ENCODE measurements at places on chromosomes 4 and X. TPM values are rescaled to one million over a fixed set of nuclear protein-coding genes. Genes with fewer than 3 reads are reported as not detected.
A peak's percentile ranks its signal among the peaks of the same experiment; 100 is the strongest.

DNA sequence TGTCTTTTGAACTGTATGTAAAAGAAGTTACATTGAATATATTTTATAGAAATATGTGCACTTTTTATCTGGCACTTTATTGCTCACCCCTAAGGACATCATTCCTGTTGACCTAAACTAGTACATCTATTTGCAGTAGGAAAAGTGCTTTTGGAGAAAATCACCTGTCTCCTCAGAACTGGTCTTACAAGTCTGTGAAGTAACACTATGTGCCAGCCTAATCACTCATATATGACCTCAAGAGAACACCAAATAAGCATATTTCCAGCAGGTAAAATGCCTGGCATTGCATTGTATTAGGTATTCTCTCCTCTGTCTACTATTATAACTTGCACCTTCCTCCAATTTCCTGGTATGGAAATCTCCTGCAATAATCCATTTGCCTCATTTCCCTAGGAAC is 4.0 kb upstream of the GASK1B start:
- H3K27ac ChIP-seq, result no peak overlapping the region
- no peak for DNase-seq
- H3K27me3 ChIP-seq, result no peaks in the 10 kb centered on the region
- H3K36me3 ChIP-seq, result peaks cover 30% of the 10 kb centered on the region
- no peak overlapping the region for H3K4me3 ChIP-seq
- H3K4me1 ChIP-seq, result peaks cover 29% of the 10 kb centered on the region

Gene MAP9
- total RNA-seq, result 9.7 TPM

- H3K27ac ChIP-seq, result no peak overlapping the region
- no peaks in the 10 kb centered on the region for H3K4me1 ChIP-seq
- DNase-seq, result no peak
- H3K36me3 ChIP-seq, result no peaks in the 10 kb centered on the region
- no peak overlapping the region for H3K4me3 ChIP-seq
Measured at GRCh38 chr4:137032222-137032621, 500.1 kb downstream of the PCDH18 start.

- no peak overlapping the region for H3K27ac ChIP-seq
- no peaks in the 10 kb centered on the region for H3K27me3 ChIP-seq
- H3K4me1 ChIP-seq, result no peaks in the 10 kb centered on the region
- no peaks in the 10 kb centered on the region for H3K36me3 ChIP-seq
Measured at GRCh38 chr4:25872851-25873631, 10.3 kb upstream of the SEL1L3 start.

Gene EXOSC9
- 15.4 TPM for total RNA-seq

GRCh38 chr4:70994069-70994366 is 569 bp downstream of the DCK start:
- peaks cover 13% of the 10 kb centered on the region for H3K36me3 ChIP-seq
- H3K27ac ChIP-seq, result peak overlapping the region; percentile 84
- H3K4me3 ChIP-seq, result peak overlapping the region; percentile 79
- H3K27me3 ChIP-seq, result no peaks in the 10 kb centered on the region
- DNase-seq, result no peak
- peaks cover 7% of the 10 kb centered on the region for H3K4me1 ChIP-seq

- H3K27ac ChIP-seq, result no peak overlapping the region
- no peak for DNase-seq
- H3K4me1 ChIP-seq, result no peaks in the 10 kb centered on the region
- H3K36me3 ChIP-seq, result no peaks in the 10 kb centered on the region
- H3K27me3 ChIP-seq, result peaks cover 36% of the 10 kb centered on the region
- H3K4me3 ChIP-seq, result no peak overlapping the region
Measured at GRCh38 chr4:6555519-6555918, 19.5 kb upstream of the MAN2B2 start.

GRCh38 chrX:105882581-105883275 is 60.4 kb downstream of the NRK start:
- H3K4me3 ChIP-seq, result no peak overlapping the region
- no peak overlapping the region for H3K27ac ChIP-seq
- DNase-seq, result no peak

DNA sequence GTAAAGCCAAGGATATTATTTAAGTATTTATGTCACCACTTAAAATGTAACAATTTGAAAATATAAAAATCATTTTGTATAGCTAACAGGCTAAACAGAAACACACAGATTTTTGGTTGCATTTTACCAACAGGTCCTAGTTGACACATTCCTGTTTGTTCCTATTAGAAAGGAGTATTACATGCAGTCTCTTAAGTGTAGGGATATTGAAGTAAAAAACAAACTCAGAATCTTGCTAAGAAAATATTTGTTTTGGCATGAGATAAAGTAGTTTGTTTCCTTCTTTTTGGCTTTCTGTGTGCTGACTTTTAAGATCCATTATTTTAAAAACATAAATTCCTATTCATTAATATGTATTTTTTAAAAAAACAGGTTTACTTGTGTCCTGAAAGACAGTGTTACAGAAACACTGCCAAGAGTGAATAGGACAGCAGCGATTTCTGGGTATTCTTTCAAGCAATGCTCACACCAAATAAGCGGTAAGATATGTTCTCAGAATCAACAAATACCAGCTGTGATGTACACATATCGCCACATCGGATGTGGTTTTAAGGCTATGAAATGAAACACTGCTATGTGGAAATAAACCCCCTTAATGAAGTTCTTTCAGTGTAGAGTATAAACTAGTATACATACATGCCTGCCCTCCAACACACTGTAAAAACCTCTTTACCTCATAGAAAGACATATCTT is 6.9 kb downstream of the F11 start:
- no peaks in the 10 kb centered on the region for H3K36me3 ChIP-seq
- no peaks in the 10 kb centered on the region for H3K27me3 ChIP-seq
- DNase-seq, result no peak
- no peaks in the 10 kb centered on the region for H3K4me1 ChIP-seq
- no peak overlapping the region for H3K27ac ChIP-seq

Gene FSTL5
- not detected for total RNA-seq

DNA sequence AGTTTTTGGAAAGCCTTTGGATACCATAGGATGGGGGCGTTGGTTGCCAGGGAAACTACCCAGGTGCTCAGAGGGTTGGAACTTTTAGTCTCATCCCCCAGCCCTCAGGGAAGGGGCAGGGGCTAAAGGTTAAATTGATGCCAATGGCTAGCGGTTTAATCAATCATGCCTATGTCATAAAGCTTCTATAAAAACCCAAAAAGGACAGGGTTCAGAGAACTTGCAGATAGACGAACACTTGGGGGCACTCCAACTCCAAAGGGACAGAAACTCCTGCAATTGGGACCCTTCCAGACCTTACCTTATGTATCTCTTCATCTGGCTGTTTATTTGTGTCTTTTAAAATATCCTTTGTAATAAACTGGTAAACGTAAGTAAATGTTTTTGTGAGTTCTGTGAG is 30.0 kb upstream of the GPR173 start:
- DNase-seq, result no peak
- H3K27me3 ChIP-seq, result peaks cover 68% of the 10 kb centered on the region
- no peak overlapping the region for H3K27ac ChIP-seq
- H3K4me1 ChIP-seq, result no peaks in the 10 kb centered on the region
- no peaks in the 10 kb centered on the region for H3K36me3 ChIP-seq
- H3K4me3 ChIP-seq, result no peak overlapping the region

DNA sequence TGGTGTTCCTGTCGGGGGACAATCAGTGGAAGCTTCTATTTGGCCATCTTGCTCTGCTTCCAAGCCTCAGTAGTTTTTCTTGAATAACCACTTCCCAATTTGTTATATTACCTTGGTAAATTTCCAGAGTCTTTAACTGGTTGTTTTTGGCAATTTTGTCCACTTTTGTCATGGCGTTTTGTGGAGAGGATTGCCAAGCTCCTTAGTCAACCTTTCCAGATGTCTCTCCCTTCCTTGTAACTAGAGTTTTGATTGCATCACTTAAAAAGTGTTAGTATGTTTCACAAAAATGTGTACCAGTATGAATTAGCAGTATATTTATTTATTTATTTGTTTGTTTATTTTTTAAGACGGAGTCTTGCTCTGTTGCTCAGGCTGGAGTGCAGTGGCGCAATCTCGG is 15.8 kb upstream of the UXT start:
- H3K36me3 ChIP-seq, result no peaks in the 10 kb centered on the region
- DNase-seq, result no peak
- no peaks in the 10 kb centered on the region for H3K27me3 ChIP-seq
- no peaks in the 10 kb centered on the region for H3K4me1 ChIP-seq
- H3K4me3 ChIP-seq, result no peak overlapping the region

Gene ASB11
- 149 TPM for total RNA-seq

All from heart right ventricle (tissue), 16 donors.